Omental fat pad (tissue), 4 donors: ENCODE measurements at places on chromosomes 16 and 17.
A peak's percentile ranks its signal among the peaks of the same experiment; 100 is the strongest.

DNA sequence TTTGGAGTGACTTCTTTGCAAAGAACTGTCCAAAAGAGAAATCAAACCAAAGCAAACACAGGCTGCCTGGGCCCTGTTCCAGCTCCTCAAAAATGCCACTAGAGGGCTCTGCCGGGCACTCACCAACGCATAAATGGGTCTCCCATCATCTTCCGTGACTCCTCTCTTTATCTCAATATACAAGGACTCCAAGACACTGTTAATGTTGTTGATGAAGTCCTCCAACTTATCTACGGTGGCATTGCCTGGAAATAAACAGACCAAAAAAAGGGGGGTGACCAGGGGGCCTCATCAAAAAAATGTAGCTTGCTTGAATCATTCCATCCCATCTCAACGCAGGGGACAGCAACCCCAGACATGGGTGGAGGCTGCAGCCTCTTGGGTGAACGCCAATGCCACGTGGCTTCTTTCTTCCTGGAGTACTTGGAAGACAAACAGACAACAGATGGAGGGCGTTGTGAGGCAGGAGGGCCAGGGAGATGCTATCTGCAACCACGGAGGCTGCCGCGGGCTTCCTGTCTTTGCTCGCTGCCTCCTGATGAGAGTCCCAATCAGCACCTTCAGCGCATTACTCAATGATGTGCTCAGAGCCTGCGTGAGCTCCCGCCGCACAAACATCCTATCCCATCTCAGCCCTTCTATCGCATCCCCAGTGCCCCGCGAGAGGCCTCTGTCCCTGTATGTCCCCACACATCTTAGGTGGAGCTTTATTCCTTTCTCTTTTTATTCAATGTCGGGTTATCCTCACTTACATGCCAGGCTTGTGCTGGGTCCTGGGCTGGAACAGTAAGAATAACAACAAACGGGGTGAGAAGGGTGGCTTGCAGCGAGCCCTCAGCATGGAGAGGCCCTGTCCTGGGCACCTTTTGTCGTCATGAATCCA is 32.0 kb downstream of the KDM8 start:
- DNase-seq = peak; percentile 36

GRCh38 chr17:74631468-74632450 is 8.2 kb upstream of the CD300E start:
- no peak for DNase-seq

DNA sequence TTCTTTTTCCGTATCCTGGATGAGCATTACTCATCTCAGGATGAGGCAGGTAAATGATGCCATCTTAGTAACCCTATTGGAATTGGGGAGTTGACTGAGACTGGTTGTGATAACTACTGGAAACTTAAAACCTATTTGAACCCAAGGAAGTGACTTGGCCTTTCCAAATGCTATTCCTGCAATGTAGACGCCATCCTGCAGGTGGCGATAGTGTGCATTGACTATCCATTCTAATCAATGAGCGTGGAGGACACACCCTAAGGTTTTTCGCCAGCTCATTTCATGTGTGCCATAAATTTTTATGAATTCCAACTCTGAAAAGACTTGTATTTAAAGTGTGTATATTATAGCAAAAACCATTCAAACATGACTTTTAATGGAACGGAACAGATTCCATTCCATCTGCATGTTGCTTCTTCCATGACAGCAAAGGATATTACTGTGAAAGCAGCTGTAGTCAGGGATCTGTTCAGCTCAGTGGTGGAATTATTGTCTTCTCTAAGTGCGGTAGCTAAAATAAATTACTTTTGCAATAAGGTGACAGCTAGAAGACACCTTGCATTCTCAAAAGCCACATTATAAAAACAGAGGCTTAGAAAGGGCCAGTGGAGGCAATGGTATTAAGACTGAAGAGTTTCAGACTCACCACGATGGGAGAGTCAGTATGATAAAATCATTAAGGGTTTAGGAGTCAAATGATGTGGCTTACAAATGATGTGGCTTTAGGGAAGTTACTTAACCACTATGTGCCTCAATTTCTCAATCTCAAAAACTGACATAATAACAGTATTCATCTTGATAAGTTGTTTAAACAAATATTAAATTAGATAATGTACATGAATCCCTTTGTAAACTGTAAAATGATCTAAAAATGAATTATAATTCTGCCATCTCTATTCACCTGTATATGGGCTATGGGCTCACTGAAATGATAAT is 55.5 kb downstream of the SYT17 start:
- no peak for DNase-seq

DNA sequence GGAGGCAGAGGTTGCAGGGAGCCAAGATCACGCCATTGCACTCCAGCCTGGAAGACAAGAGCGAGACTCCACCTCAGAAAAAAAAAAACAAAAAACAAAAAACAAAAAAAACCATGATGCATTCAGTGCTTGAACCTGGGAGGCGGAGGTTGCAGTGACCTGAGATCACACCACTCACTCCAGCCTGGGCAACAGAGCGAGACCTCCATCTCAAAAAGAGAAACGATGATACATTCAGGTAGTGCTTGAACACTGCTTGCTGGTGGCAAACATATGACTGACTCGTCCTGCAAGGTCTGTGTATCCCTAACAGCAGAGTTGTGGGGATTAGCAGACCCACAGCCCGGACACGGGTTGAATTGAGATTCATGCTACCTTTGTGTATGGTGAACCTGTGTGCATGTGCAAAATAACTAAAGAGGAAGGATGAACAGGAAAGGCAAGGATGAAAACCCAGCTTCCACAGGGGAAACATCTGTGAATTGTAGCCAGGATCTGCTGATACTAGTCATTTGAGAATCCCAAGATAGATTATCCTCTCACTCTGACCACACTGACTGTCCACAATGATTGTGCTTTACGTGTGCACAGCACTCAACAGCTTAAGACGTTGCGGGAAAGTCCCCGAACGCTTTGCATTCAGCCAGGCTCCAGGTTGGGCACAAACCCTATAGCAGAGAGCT is 52.4 kb upstream of the MRPS23 start:
- DNase-seq = no peak

- DNase-seq = no peak
Observed at GRCh38 chr16:74698222-74698621, 2.4 kb downstream of the MLKL start.

- DNase-seq = no peak
Observed at GRCh38 chr16:90047714-90048346, 28.6 kb upstream of the DBNDD1 start.

- no peak for DNase-seq
Observed at GRCh38 chr16:50445621-50446555, 77.1 kb upstream of the BRD7 start.

GRCh38 chr17:78133971-78134898 is 3.7 kb downstream of the TMC8 start:
- DNase-seq = no peak

GRCh38 chr17:21303441-21304065 is 19.0 kb downstream of the MAP2K3 start:
- no peak for DNase-seq
